Memory B cell (primary cell): ENCODE measurements at places on chromosomes 16 and 17.

- H3K4me3 ChIP-seq: no peak overlapping the region
- peaks cover 5% of the 10 kb centered on the region for H3K36me3 ChIP-seq
- no peak overlapping the region for H3K27ac ChIP-seq
- H3K27me3 ChIP-seq: no peaks in the 10 kb centered on the region
Measured at GRCh38 chr16:14509055-14509454, 121.0 kb downstream of the PARN start.

- H3K36me3 ChIP-seq: peaks cover 15% of the 10 kb centered on the region
- no peaks in the 10 kb centered on the region for H3K27me3 ChIP-seq
- H3K4me1 ChIP-seq: peaks cover 7% of the 10 kb centered on the region
- no peak for DNase-seq
- H3K4me3 ChIP-seq: no peak overlapping the region
- no peak overlapping the region for H3K27ac ChIP-seq
Measured at GRCh38 chr17:57373048-57373447, 116.7 kb downstream of the MSI2 start.

DNA sequence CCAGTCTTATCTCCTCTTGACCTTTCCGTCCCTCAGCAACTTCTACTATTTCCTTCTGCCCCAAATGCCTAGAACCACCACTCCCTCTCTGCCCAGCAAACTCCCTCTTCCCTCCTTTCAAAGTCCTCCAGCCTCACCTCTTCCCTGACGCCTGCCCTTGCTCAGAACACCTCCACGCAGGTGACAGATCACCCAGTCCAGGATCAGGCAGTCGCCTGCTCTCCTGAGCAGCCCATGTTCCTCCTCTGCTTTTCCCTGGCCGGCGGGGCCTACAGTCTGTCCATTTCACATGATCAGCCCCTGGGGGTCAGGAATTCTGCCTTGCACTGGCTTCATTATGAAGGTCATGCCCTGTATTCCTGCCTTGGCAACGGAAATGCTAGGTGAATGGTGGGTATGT lies 422 bp downstream of the CD300LF start:
- peak overlapping the region; percentile 53 for H3K4me3 ChIP-seq
- no peak for DNase-seq
- H3K4me1 ChIP-seq: peaks cover 23% of the 10 kb centered on the region
- peak overlapping the region; percentile 36 for H3K27ac ChIP-seq
- H3K36me3 ChIP-seq: no peaks in the 10 kb centered on the region

GRCh38 chr17:1040216-1040600 lies 43.3 kb downstream of the TIMM22 start:
- H3K4me1 ChIP-seq: peaks cover 5% of the 10 kb centered on the region
- DNase-seq: no peak
- H3K27me3 ChIP-seq: no peaks in the 10 kb centered on the region
- peaks cover 19% of the 10 kb centered on the region for H3K36me3 ChIP-seq

DNA sequence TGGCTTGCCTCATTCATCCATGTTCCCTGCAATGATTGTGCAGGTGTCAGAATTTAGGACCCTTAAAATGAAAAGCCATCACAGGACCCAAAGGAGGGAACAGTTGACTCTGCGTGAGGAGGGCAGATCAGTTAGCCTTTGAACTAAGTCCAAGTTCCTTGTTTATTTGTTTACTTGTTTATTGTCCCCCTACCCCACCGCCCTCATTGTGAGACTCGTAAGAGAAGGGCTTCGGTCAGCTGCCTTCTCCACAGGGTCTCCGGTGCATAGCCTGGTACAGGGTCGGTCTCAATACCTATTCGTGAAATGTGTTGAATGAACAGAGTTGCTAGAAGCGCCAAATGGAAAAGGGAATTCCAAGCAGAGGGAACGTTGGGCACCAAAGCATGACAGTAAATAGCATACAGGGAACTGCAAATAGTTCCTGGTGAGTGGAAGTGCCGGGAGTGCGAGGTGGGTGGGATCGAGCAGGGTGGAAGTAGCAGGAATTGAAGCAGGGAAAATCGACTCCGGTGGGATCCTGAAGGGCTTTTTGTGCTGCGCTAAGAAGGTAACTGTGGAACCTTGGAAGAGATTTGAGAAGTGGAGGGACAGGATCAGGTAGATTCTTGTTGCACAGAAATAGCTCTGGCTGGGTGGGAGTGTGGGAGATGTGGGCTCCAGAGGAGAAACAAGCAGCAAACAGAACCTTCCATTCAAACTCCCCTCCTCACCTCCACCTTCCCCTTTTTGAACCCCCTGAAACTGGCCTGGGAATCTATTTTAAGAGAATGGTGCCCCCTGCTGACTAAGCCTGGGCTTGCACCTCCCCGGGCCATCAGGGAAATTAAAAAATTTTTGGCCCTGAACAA lies 12.7 kb downstream of the SLC35B1 start:
- peaks cover 6% of the 10 kb centered on the region for H3K27me3 ChIP-seq
- peak overlapping the region; percentile 35 for H3K27ac ChIP-seq
- H3K36me3 ChIP-seq: peaks cover 8% of the 10 kb centered on the region
- peaks cover 21% of the 10 kb centered on the region for H3K4me1 ChIP-seq
- DNase-seq: peak; percentile 85

DNA sequence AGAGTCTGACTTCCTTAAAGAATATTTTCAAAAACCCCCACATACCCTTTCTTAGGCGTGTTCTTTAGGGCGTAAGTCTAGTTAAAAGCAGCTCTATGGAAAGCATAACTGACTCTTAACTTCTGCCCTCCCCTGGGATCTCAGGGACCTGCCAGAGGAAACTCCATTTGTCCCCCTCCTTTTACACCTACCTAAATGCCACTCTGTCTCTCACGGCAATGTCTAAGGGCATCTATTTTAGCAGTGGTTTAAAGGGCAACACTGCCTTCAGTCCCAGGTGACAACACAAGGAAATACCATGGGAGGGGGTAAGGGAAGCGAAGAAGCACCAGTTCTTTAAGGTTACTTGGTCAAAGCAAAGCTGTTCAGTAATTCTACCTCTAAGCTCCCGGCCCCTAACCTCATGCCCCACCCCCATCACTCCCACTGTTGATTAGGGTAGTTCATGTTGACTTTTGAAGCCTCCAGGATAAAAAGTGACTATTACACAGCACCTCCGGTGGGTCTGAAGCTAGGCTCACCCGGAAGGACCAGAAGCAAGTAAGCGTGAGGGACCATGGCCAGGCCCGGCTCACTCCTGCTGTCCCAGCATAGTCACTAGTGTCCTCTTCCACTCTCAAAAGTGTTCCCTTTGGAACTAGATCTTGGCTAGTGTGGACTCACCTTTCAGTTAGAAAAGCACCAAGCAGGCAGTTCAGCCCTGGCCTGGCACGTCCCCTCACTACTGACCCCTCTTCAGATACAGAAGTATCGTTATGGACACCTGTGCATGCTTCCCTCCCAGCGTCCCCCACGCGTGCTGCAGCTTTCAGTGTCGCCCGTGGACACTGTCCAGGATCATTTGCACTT lies 47.1 kb downstream of the CYTH1 start:
- H3K4me3 ChIP-seq: peak overlapping the region; percentile 91
- DNase-seq: peak; percentile 41
- no peaks in the 10 kb centered on the region for H3K36me3 ChIP-seq
- no peaks in the 10 kb centered on the region for H3K27me3 ChIP-seq
- peak overlapping the region; percentile 92 for H3K27ac ChIP-seq

DNA sequence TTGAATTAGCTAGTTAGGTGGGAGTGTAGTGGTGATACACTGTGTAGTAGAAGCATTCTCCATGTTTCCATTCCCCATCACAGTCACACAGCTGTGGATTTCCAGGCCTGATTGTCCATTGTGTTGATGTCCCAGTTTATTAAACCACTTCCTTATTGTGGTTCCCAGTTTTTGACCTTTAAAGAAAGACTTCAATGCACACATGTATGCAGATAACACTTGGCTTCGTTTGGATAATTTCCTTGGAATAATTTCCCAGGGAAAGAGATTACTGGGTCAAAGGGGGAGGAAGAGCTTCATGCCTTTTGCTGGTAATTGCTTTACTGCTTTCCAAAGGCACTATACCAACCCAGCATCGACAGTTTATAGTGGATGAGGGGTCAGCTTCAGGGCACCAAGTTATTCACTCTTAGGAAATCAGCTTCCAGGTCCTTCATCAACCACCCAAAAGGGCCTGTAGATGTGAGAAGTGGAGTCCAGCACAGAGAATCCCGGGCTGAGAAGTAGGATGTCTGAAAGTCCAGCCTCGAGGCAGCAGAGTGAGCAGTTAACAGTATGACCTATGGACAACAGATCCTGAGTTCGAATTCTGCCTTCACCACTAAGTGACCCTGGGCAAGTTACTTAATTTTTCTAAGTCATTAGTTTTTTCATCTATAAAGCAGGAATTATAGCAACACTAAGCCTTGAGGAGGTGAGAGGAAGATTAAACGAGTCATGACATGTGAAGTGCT lies 31.3 kb upstream of the TNS4 start:
- DNase-seq: no peak
- H3K36me3 ChIP-seq: no peaks in the 10 kb centered on the region
- H3K4me1 ChIP-seq: peaks cover 43% of the 10 kb centered on the region
- no peaks in the 10 kb centered on the region for H3K27me3 ChIP-seq
- H3K27ac ChIP-seq: peak overlapping the region; percentile 96

DNA sequence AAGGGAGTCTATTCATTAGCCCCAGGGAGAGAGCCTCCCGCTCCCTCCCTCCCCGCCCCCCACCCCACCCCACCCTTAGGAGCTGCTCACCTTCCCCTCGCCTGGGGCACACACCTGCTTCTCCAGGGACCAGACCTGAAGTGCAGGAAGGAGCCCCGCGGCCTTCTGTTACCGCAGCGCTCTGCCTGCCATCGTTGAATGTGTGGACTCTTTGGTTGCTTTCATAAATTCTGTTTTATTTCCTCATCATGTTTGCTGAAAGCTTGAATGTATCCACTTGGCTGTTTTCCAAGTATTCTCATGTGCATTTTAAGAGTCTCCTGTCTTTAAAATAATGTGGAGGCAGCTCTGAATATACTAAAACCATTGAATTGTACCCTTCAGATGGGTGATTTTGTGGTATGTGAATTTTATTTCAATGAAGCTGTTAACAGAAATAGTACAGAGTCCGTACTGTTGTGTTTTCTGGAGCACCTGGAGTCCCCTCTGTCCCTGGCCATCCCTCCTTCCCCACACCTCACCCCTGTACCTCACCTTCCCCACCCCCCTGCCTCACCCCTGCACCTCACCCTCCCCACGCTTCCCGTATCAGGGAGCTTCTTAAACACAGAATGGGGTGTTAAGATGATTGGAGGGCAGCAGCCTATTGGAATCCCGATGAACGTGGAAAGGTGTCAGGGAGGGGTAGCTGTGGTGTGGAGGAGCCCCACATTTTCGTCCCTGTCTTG lies 25.5 kb downstream of the RAB11FIP3 start:
- peaks cover 9% of the 10 kb centered on the region for H3K4me1 ChIP-seq
- H3K27me3 ChIP-seq: no peaks in the 10 kb centered on the region
- H3K36me3 ChIP-seq: no peaks in the 10 kb centered on the region

- H3K4me3 ChIP-seq: no peak overlapping the region
- DNase-seq: no peak
- H3K27me3 ChIP-seq: no peaks in the 10 kb centered on the region
- H3K36me3 ChIP-seq: peaks cover 35% of the 10 kb centered on the region
- peaks cover 8% of the 10 kb centered on the region for H3K4me1 ChIP-seq
Measured at GRCh38 chr16:20920091-20920490, 19.5 kb downstream of the LYRM1 start.

- H3K27ac ChIP-seq: no peak overlapping the region
- H3K36me3 ChIP-seq: no peaks in the 10 kb centered on the region
- DNase-seq: no peak
- peaks cover 21% of the 10 kb centered on the region for H3K27me3 ChIP-seq
- peaks cover 18% of the 10 kb centered on the region for H3K4me1 ChIP-seq
Measured at GRCh38 chr17:82332669-82333278, 792 bp downstream of the SECTM1 start.

DNA sequence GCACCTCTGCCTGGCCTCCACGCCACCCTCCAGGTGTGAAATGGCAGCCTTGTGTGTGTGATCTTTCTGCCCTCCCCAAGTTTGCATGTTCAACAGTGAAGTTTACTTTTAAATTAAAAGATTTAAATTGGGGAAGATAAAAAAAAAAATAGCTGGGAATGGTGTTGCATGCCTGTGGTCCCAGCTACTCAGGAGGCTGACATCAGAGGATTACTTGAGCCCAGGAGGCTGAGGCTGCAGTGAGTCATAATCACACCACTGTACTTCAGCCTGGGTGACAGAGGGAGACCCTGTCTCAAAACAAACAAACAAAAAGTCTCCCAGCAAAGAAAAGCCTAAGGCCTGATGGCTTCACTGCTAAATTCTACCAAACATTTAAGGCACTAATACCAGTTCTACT lies 35.4 kb upstream of the RNF43 start:
- H3K36me3 ChIP-seq: peaks cover 17% of the 10 kb centered on the region
- no peak overlapping the region for H3K27ac ChIP-seq
- no peak overlapping the region for H3K4me3 ChIP-seq
- no peak for DNase-seq
- H3K27me3 ChIP-seq: no peaks in the 10 kb centered on the region

- H3K27ac ChIP-seq: no peak overlapping the region
- H3K36me3 ChIP-seq: no peaks in the 10 kb centered on the region
- H3K27me3 ChIP-seq: peaks cover 2% of the 10 kb centered on the region
Measured at GRCh38 chr17:13457783-13458182, 143.9 kb downstream of the HS3ST3A1 start.

GRCh38 chr17:50203086-50203485 lies 1.7 kb upstream of the COL1A1 start:
- peaks cover 16% of the 10 kb centered on the region for H3K4me1 ChIP-seq
- no peak for DNase-seq
- no peaks in the 10 kb centered on the region for H3K36me3 ChIP-seq

DNA sequence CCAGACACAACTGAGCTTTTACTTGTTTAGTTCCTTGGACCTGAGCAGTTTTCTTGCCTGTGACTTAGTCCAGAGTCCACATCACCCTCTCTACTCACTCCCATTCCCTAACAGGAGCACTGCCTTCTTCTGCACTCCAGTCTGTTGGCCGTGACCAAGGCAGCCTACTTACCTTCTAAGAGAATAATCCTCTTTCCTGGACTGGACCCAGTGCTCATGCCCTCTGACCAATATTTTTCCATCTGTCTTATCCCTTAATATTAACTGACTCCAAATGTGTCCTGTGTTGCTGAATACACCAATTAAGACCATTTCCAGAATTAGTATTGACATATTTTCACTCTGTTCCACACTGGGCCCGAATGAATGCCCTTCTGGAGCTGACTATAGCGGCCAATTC lies 681.0 kb upstream of the KIF2B start:
- H3K27ac ChIP-seq: no peak overlapping the region
- H3K27me3 ChIP-seq: no peaks in the 10 kb centered on the region
- no peaks in the 10 kb centered on the region for H3K36me3 ChIP-seq
- H3K4me3 ChIP-seq: no peak overlapping the region
- H3K4me1 ChIP-seq: no peaks in the 10 kb centered on the region
